Inflammatory macrophage (primary cell): ENCODE measurements at places on chromosomes 4 and X.
A peak's percentile ranks its signal among the peaks of the same experiment; 100 is the strongest.

- DNase-seq: peak; percentile 47
Observed at GRCh38 chrX:107659768-107660167, 31.5 kb downstream of the PRPS1 start.

DNA sequence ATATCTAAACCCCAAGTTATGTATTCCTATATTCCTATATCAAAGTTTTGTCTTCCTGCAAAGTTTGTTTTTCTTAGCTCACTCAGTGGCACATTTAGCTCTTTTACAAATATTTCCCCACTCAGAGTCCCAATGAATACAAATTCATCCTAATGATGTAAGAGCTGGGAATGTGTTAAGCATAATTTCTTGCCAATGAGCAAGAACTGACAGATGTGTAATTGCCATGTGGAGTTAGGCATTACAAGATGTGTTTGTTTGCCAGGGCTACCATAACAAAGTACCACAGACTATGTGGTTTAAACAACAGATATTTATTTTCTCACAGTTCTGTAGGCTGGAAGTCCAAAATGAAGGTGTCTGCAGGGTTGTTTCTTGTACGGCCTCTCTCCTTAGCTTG is 302.1 kb downstream of the KCTD8 start:
- DNase-seq: no peak

GRCh38 chrX:13102636-13103035 is 58.2 kb upstream of the FAM9C start:
- no peak for DNase-seq

DNA sequence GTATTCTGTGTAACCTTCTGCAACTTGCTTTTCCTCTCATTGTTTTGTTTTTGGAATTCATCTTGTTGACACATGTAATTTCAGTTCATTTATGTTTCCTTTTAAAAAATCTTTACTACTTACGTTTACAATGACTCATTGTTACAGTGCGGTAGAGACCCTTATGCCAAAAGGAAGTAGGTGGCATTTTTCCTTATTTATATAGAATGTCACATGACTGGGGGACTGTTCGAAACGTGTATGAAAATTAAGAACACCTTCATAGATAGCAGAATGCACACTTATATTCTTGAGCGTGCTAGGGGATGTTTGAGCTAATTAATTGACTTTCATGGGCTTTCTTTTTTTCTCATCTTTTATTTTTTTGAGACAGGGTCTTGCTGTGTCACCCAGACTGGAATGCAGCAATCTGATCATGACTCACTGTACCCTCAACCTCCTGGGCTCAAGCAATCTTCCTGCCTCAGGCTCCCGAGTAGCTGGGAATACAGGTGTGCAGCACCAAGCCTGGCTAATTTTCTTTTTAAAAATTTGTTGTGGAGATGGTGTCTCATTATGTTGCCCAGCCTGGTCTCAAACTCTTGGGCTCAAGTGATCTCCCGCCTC is 7.3 kb downstream of the REPS2 start:
- no peak for DNase-seq

DNA sequence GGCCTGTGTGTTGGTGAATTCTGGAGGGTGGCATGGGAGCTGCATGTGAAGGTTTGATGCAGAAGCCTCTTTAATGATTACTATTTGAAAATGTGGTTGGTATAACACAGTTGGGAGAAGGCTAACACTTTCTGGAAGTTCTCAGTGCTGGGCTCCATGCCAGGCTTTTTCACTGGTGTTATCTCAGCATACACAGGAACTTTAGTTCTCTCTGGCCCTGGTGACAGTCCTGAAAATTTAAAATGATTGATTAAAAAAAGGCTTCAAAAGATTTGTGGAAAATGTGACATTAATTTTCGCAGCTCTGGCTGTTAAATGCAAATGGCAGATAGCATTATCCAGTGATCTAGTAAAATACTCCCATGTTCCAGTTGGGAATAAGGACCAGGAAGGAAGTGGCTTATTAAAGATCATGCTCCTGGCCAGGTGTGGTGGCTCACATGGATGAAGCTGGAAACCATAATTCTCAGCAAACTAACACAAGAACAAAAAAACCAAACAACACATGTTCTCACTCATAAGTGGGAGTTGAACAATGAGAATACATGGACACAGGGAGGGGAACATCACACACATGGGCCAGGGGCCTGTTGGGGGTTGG is 36.6 kb downstream of the DIPK2B start:
- DNase-seq: no peak

DNA sequence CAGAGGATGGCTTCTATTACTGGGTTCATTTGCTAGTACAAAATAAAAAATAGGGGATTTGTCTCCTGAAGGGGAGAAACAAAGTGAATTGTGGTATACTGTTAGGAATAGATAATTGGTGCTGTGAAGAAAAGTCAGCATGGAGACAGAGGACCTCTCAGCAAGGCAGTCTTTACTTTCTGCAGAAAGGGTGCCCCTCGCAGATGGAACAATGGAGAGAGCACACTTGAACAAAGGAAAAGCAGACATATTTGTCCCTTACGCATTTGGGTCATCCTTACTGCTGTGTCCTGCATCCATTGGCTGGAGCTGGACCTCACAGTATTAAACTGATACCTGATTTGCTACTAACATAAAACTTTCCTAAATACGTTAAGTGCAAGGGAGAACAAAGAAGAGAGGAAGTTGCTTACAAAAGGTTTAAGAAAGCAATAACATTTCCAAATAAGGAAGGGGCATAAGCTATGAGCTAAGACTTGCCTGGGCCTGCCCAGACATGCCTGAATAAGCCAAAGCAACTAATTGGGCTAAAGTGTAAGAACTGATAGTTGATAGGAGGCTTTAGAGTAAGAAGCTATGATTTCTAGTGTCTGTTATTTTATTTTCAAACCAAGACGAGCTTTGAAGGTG is 83.8 kb downstream of the CCKAR start:
- DNase-seq: peak; percentile 41

DNA sequence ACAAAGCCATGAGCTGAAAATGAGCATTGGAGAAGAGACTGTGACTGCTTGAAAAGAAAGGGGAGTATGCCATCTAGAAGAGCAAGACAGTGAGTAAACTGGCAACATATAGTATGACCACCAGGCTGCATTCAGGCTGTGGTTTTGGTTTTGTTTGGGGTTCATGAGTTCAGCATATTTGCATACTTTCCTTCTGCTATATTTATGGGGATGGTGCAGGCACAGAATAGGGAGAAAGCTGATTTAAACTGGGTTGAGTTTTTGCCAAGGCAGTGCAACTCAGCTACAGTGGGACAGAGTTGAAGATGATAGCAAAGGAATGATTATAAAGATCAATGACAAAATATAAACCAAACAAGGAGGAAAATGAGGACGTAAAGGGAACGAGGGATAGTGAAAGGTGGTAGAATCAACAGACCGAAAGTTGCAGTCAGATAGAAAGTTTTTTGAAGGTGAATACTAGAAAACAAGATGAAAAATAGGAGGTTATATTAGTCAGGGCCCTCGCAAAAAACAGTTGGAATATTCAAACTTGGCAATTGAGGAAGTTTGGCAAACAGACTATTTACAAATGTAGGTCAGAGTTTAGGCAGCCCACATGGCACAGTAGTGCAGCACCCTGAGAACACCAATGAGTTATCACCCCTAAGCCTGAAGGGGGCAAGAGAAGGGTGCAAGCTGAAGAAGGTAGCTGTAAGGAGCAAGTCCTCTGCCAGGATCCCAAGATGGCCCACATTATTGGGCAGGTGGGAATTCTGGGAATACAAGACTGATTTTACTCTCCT is 114.8 kb upstream of the MAP9 start:
- no peak for DNase-seq

- no peak for DNase-seq
Observed at GRCh38 chr4:123060039-123060770, 137.8 kb upstream of the NUDT6 start.

- DNase-seq: no peak
Observed at GRCh38 chr4:140833280-140833679, 77.1 kb upstream of the TBC1D9 start.

GRCh38 chr4:132218406-132218805 is 930.7 kb upstream of the PCDH10 start:
- DNase-seq: no peak

DNA sequence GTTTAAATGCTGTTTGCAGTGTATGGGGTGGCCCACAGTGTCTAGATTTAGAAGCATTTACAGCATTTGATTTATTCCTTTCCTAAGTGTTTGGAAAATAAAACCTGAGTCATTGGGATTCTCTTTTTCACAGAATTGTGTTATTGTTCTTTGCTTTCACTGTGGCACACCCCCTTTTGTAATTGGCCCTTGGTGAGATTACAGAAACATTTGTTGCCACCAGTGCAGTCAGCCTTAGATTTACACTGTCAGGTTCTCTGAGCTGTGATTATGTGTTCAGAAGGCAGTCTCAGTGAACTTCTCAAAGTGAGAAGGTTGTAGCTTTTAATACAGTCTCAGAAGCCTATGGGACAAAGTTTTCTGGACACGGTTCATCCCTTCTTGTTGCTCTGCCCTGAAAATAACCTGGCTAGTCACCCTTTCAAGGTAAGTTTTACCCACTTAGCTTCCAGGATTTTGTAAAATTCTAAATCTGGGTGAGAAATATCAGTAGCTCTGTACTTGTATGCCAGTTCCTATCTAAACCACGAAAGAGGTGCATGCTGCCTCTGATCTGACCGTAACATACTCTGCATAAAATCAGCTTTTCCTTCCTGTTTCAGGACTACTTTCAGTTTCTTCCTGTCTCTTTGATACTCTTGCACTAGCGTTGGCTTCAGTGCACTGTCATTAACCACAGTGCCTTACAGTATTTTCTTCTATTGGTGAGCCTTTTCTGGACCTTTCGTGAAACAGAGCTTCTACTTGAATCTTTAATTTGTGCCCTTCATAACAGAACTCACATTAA is 12.6 kb downstream of the RUFY3 start:
- DNase-seq: peak; percentile 79

DNA sequence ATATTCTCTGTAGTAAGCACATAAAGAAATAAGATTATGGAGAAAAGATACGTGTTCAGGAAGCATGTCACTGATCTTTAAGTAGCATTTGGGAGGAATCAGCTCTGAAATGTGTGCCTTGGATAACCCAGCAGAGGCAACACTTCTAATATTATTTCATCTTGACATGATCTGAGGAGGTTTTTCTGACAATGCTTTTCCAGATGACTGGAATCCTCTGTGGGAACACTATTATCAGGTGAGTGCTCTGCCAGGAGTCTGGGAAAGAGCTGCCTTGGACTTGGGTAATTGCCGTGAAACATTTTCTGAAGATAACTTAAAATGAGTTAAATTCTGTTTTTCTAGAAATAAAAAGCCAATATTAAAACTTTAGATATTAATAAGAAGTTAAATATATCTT is 78.2 kb upstream of the QRFPR start:
- no peak for DNase-seq

DNA sequence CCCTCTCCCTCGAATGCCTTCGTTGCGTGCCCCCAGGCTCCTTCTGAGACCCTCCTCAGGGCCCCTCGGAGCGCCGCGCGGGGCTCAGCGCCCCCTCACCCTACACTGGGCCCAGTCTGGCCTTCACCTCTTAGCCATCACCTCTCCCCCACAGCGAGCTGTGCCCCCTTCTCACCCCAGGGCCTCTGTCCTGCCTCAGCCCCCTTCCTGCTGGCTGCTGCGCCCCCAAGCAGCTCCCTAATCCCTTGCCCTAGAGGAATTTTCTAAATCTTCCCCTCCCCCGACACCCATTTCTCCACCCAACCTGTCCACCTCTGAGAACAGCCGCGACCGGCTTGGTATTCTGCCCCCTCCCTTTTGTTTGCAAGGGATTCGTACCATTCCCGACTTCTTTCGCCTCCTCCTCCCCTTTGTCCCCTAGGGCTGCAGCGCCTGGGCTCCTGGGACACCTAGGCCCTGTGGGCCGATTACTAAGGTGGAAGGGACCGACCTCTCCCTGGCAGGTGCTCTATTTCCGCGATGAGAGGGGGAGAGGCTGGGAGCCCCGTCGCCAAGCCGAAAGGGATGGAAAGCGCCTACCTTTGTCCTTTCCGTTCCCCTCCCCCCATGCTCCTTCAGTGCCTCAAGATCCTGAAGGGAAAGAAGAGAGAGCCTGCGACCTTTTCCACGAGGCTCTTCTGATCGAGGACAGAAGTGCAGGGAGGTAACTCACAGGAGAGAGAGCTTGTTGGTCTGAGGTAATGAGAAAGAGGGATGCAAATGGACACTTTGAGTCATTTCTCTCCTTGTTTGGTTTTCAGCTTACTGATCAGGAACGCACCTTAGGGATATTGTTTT is 10.9 kb downstream of the DLG3 start:
- no peak for DNase-seq
